ENCODE measurements at places on chromosomes 2 and 18.
A peak's percentile ranks its signal among the peaks of the same experiment; 100 is the strongest.

DNA sequence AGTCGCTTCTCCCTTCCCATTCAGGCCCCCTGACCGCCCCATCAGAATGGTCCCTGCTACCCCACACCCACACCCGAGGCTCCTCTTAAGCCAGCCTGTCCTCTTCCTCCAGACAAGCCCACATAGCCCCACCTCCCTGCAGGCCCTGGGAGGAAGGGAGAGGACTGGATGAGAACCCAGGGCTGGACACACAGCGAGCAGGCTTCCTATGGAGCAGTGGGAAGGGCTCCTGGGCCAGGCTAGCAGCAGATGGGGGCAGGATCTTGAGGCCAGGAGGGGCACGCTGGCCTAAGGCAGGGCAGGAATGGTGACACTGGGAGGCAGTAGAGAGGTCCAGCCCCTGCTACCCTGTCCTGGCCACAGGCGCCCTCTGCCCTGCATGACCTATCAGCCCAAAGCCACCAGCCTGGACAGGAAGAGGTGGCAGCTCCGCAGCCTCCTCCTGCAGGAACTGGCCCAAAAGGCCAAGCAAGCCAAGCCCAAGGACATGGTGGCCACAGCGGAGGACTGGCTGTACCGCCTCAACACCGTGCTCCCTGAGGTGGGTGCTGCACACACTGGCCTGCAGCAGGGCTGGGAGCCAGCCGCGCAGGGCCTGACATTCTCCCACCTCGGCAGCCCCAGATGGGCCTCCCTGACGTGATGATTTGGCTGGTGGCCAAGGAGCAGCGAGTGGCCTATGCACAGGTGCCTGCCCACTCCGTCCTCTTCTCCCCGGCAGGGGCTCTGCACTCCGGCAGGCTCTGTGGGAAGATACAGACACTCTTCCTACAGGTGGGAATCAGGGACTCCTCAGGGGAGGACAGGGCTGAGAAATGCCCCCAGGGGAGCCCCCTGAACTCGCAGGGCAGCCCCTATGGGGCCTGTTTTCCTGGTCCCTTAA lies 43.3 kb downstream of the FER1L5 start:
- no peak for DNase-seq

- DNase-seq: peak; percentile 64
Measured at GRCh38 chr2:233414777-233415570, 60.7 kb downstream of the DGKD start.

DNA sequence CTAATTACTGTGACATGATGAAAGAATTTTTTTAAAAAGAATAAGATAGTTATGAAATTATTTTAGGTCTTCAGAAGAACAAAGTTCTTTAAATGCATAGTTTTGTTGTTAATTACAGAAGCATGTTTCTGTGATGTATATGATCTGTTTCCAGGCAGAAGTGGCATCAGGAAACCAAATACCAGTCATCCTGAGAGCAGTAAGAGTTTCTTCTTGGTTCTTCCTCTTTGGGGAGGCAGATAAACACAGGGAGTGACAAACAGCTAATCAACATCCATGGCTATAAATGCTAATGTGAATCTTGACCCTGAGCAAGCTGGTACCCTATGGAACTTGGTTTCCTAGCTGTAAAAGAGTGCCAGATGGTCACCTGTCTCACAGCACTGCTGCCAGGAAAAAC lies 29.2 kb downstream of the WIPF1 start:
- no peak for DNase-seq

GRCh38 chr18:49716035-49716434 lies 97.3 kb downstream of the ACAA2 start:
- no peak for DNase-seq

- DNase-seq: no peak
Measured at GRCh38 chr2:36444216-36444936, 88.8 kb downstream of the CRIM1 start.

GRCh38 chr2:8587251-8587791 lies 94.5 kb upstream of the ID2 start:
- DNase-seq: no peak

DNA sequence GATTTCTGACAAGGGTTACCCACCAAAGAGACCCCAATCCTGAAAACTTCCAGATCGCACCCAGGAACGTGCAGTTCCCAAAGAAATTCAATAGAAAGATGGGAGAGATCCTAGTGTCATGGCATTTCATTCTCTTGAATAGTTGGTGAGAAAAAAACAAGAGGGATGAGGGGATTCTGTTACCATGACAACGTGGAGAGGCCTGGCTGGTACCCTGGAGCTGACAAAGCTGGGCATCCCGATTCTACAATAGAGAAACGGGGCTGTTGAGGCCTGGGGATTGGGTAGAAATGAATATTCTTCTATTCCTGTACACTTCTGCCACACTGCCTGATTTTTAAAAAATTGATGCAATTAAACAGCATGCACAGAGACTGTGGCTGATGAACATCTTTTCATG lies 41.0 kb downstream of the POLE4 start:
- DNase-seq: no peak

DNA sequence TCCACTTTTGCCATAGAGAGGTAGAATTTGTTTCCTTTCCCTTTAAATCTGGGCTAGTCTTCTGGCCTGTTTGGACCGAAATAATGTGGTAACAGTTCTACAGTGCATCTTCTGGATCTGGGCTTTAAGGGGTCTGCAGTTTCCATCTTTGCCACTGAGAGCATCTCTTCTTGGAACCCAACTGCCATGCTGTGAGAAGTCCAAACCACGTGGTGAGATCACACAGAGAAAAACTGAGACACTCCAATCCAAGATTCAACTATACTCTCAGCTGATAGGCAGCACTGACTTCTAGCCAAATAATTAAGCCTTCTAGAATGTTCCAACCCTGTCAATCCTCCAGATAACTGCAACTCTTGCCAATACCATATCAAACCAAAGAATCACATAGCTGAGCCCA lies 261.1 kb downstream of the INSIG2 start:
- no peak for DNase-seq

GRCh38 chr2:179129574-179130238 lies 79.8 kb upstream of the CCDC141 start:
- DNase-seq: no peak

DNA sequence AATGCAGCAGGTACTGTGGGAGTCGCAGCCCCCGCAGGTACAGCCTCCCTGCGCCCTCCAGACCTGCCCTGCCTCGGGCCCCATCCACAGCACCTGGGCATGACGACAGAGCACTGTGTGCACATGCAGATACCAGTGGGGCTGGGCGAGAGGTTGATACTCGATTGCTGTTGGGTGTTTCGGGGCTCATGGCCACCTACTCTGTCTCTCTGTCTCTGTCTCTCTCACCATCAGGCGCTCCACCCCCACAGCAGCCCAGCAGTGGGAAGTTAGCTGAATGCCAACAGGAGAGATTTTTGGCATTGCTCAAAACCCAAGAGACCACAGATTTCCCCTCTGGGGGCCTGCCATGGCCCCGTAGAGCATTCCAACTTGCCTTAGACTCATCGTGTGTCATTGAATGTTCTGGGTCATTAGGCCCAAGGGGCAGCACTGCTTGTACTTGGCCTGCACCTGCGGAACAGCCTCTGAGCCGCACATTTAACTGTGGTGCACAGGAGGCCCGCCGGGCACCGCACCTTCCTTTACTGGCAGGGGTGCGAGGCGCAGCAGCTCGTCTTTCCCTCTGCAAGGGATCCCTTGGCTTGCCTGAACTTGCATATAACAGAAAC lies 18.8 kb downstream of the KCNIP3 start:
- DNase-seq: no peak

GRCh38 chr2:230669386-230669950 lies 43.2 kb upstream of the CAB39 start:
- no peak for DNase-seq

- DNase-seq: no peak
Measured at GRCh38 chr2:71950256-71951082, 197.2 kb downstream of the CYP26B1 start.

DNA sequence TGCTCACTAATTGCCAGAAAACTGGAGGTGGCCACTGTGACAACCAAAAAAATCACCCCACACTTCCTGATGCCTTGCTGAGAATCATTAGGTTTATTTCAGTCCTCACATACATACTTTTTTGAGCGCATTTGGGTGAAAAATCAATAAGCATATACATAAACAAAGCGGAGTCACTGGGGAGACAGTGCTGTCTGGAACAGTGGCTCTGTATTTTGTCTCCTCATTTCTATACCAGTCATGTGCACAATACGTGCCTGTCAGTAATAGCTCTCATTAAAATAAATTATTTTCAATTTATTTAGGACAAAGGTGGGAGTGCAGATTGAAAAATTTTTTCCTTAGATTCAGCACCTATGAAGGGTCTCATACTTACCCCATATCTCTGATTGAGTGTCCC lies 48.2 kb downstream of the CXCR4 start:
- no peak for DNase-seq

DNA sequence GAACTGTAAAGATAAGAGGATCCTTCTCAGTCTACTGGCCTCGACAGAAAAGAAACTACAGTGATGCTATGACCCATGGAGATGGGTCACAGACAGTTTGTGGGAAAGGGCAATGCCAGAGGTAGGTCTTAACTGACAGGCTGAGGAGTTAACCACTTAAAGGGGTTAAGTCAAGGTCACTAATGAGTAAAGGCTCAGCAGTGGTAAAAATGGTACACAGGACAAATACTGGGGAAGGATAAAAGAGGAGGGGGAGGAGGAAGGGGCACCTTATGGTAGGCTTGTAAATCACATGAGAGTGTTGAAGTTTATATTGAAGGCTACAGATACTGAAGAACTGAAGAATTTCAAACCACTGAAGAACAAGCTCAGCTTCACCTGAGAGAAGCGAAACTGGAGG lies 9.9 kb downstream of the IER3IP1 start:
- no peak for DNase-seq

DNA sequence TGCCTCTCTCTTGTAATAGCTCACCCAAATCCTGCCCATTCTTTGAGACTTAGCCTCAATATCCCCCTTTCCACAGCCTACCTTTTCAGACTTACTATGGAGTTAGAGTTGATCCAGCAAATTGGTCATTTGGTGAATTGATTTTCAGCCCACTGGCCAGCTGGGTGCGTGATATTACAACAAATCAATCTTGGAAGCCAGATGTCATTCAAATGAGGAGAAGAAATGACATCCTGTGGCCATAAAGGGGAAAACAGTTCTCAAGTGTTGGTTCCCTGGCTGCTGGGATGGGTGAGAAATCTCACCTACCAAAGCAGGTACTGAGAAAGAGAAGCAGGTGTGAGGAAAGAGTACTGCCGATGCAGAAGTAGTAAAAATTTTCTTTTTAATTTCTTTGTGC lies 36.7 kb upstream of the FOXI3 start:
- DNase-seq: no peak

DNA sequence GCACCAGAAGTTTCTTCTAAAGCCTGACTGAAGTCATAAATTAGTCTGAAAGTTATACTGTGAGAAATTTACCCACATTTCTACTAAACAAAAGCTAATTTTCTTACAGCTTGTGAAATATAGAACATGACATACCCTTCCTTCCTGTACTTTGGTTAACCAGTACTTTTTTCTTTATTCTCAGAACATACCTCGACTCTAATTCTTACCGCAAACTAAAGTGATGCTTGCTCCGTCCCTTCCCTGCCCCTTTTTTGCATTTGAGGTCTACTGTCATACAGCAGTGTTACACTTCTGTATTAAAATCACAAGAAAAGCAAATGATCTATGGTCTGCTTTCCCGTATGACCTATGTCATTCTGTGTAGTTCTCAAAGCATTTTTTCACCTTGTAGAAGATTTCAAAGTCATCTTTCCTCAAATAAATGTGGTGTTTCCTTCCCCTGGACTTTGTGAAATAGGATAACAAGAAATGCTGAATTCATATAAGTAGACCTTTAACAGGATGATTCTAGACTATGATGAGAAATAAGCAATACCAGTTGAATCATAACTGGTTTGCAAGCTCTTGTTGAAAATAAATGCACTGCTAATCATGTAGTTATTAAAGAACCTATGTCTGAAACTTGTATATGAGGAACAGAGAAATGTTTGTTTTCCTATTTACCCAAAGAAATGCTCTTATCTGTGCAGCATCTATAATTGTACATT lies 30.4 kb downstream of the CYTIP start:
- no peak for DNase-seq

DNA sequence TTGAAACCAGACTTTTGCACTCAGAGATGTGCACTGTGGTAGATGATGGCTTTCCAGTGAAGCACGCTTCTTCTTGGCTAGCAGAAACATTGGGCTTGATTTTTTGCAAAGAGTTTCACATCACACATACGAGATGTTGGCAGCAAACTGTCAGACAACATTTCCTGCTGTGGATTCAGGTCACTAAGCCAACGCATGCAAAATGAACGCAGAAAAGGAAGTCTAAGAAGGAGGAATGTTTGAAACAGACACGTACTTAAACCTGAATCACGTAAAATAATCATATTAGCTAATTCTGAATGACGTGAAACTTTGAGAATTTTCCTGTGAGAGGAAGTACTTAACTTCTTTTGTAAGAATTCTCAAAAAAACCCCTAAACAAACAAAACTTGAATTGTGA lies 88.1 kb downstream of the EPB41L3 start:
- DNase-seq: no peak

DNA sequence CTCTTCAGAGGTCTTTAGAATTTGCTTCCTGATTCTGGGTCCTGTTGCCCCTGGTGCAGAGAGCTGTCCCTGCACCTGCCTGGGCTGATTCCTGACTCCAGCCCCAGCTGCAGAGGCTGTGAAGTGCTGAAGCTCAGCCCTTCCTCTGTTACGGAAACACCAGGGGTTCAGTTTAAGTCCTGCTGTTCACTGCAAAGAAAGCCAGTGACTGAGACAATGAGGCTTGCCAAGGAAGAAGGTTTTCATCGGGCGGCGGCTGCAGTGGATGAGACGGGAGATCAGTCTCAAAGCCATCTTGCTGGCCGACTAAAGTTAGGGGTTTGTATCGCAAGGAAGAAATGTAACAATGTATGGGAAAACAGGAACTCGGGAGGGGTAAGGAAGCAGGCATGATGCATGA lies 142.4 kb upstream of the ZNF236 start:
- DNase-seq: no peak

DNA sequence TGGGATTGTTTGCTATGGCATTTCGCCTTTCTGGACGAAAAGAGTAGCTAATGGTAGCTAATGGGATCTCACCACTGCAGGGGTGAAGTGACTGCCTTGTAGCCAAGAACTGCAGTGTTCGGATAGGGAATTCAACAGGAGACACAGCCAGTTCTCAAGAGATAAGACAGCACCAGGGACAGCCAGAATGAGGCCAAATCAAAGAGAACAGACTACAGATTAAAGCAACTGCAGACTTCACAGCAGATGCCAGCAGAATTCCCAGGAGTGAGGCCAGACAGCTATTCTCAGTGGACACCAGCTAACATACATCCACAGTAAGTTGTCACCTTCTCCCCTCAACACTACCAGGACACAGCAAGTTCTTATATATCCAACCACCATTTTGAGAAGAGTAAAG lies 124.0 kb downstream of the PLA2R1 start:
- DNase-seq: no peak
